ENCODE measurements at places on chromosomes 1 and 21.

GRCh38 chr1:215833941-215834729 lies 267.0 kb downstream of the KCTD3 start:
- DNase-seq = peak; percentile 76

DNA sequence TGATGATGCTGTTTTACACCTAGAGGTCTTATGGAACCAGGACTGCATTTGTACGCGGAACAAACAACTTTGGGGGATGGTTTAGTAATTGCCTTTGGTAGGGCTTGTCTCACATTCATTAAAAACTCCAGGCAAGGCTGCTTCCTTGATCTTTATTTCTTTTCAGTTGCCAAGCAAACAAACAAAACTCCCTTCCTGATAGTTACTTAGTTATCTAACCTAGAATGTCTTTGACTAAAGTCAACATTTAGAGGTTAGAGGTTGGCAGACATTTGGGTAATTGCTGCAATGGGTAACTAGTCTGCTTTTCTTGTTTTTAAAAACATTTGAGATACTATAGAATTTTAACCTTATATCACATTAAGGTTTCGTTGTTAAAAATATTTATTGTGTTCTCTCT lies 500.9 kb upstream of the PTBP2 start:
- no peak for DNase-seq

- DNase-seq = peak; percentile 29
Observed at GRCh38 chr1:246647513-246647912, 76.7 kb upstream of the SCCPDH start.

- no peak for DNase-seq
Observed at GRCh38 chr1:74953622-74954021, 180.6 kb upstream of the LHX8 start.

- no peak for DNase-seq
Observed at GRCh38 chr1:206049919-206050600, 2.9 kb upstream of the RHEX start.

DNA sequence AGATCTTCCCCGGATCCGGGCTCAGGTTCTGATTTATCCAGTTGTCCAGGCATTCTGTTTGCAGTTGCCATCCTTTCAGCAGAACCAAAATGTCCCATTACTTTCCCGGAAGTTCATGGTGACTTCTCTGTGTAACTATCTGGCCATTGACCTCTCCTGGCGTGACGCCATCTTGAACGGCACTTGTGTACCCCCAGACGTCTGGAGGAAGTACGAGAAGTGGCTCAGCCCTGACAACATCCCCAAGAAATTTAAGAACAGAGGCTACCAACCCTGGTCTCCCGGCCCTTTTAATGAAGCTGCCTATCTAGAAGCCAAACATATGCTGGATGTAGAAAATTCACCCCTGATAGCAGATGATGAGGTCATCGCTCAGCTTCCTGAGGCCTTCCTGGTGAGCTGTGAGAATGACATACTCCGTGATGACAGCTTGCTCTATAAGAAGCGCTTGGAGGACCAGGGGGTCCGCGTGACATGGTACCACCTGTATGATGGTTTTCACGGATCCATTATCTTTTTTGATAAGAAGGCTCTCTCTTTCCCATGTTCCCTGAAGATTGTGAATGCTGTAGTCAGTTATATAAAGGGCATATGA lies 22.4 kb downstream of the AADACL4 start:
- no peak for DNase-seq

DNA sequence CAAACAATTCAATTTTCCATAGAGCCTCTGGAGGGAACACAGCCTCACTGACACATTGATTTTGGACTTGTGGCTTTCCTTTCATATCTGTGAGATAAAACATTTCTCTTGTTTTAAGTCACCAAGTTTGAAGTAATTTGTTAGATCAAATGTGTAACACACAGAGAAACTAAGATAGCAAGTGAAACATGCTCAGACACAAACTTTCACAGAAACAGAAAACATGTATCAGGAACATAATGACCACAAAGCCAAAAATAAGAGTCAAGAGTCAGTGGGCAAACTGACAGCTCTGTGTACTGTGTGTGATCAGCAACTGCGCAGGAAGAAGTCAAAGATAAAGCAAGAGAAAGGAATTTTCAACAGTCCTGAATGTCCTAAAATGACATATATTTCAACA lies 1237.5 kb downstream of the AMY1C start:
- DNase-seq = no peak

GRCh38 chr21:31340942-31341487 lies 3.0 kb downstream of the TIAM1 start:
- DNase-seq = no peak

DNA sequence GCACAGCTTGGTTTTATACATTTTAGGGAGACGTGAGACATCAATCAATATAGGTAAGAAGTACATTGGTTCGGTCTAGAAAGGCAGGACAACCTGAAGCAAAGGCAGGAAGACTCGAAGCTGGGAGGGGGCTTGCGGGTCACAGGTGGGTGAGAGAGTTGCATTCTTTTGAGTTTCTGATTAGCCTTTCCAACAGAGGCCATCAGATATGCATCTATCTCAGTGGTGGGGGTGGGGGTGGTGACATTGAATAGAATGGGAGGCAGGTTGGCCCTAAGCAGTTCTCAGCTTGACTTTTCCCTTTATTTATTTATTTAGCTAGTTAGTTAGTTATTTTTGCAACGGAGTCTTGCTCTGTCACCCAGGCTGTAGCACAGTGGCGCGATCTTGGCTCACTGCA lies 85.6 kb downstream of the WDR4 start:
- DNase-seq = no peak

DNA sequence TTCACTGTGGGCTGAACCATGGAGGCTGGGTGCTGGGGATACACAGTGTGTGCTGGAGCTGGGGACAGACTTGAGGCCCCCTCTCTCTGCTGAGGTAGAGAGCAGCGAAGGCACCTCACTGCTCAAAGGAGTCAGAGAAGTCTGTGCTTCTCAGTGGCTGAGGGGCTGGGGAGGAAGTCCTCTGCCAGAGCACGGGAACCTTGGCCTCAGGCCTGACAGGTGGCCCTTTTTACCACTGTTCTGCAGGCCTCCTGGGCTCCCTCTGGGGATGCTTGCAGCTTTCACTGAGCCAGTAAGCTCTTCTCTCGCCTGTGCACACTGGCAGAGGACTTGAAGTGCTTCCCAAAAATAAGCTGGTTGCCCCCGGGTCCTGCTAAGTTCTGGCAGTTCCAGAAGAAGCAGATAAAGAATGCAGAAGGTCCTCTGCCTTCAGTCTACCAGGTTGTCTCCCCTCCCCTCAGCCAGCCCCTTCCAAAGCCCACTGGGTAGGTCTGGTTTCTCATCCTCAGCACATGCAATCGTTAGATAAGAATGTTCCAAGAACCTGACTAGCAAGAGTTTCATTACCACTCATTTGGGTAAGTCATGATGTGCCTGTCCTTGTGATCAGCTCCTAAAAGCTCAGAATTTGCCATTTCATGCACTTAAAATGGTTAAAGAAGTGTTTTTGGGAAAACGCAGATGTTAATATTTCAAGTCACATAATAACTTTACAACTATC lies 53.9 kb downstream of the TENT5C start:
- DNase-seq = no peak
